ENCODE measurements at places on chromosomes 4 and X.

GRCh38 chr4:125316791-125317524 is 2.2 kb downstream of the FAT4 start:
- no peak for DNase-seq

DNA sequence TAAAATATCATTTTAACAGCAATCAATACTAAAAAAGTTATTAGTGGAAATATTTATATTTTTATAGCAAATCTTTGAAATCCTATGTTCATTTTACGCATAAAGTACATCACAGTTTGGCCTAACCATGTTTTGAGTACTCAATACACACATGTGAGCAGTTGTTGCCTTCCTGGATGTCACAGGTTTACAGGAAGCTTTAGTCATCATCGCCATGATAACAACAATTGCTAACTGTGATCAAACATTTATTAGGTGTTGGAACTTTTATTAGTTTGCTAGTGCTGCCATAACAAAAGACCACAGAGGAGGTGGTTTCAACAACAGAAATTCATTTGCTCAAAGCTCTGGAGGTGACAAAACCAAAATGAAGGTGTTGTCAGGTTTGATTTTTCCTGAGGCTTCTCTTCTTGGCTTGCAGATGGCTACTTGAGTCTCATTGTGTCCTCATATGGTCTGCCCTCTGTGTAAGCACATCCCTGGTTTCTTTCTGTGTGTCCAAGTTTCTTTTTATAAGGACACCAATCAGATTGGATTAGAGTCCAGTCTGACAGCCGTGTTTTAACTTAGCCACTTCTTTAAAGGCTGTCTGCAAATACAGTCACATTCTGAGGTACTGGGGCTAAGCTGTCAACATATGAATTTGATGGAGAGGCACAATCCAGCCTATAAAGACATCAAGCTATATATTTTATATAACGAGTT is 43.1 kb upstream of the BOD1L1 start:
- DNase-seq, result no peak

DNA sequence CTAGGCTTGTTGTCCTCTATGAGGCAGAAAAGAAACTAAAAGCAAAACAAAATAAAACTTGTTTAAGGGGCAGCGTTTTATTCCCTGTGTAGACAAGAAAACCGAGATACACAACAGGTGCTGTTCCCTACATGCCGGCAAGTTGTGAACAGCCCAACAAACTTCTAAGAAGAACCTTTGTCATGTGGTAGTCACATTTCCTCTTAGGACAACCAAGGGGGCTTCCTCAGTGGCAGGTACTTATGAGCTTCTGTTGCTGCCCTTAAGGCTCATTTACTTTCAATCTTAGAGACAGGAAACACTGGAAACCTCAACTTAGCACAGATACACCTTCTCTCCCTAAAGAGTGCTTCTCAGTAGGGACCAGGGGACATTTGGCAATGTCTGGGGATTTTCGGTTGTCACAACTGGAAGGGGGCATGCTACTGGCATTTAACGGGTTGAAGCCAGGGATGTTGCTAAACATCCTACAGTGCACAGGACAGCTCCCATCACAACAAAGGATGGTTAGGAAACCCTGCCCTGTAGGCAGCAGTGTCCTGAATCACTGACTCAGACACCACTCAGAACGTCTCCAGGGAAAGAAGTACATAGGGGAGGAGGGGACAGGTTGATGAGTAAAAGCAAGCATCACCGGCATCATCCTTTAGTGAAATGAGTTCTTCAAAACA is 111.0 kb downstream of the ASB9 start:
- DNase-seq, result peak; percentile 14

- no peak for DNase-seq
Measured at GRCh38 chr4:89719536-89720090, 117.3 kb downstream of the SNCA start.

GRCh38 chr4:88792268-88792781 is 94.7 kb upstream of the NAP1L5 start:
- peak; percentile 76 for DNase-seq

DNA sequence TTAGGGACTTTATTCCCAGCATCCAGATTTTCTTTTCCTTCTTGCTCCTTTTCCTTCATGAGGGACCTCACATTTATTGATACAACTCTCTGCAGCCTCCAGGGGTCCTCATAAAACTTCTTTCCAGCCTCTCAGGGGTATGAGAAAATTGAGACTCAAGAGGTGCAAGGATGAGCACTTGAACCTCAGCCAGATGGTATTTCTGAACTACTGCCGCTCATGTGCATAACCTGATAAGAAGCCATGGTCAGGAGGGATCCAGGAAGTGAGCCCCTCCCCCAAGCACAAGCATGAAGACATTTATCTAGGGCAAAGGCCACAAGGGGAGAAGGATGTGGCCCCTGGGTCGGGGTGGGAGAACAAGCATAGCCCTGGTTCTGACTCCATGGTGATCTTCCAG is 73.3 kb downstream of the TSPAN7 start:
- DNase-seq, result no peak

DNA sequence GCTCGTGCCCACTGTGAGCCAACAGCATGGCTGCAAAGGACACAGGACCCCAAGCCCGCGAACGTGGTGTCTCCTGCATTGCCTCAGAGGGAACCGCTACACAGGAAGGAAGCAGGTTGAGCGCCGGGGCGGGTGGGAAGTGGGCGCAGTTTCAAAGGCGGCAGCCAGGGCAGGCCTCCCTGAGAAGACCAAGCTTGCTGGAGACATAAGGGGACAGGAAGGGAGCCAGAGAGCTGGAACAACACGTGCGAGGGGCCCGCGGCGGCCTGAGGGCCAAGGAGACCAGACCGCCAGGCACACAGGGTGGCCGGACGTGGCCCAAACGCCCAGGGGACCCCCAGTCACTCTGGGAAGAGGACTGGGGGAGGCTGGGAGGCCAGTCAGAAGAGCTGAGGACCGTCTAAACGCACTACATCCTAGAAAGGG is 32.0 kb downstream of the CTBP1 start:
- DNase-seq, result peak; percentile 15
